ENCODE measurements at places on chromosomes 11 and 22.
A peak's percentile ranks its signal among the peaks of the same experiment; 100 is the strongest.

GRCh38 chr22:47594836-47595521 is 832.5 kb downstream of the TBC1D22A start:
- DNase-seq = no peak

DNA sequence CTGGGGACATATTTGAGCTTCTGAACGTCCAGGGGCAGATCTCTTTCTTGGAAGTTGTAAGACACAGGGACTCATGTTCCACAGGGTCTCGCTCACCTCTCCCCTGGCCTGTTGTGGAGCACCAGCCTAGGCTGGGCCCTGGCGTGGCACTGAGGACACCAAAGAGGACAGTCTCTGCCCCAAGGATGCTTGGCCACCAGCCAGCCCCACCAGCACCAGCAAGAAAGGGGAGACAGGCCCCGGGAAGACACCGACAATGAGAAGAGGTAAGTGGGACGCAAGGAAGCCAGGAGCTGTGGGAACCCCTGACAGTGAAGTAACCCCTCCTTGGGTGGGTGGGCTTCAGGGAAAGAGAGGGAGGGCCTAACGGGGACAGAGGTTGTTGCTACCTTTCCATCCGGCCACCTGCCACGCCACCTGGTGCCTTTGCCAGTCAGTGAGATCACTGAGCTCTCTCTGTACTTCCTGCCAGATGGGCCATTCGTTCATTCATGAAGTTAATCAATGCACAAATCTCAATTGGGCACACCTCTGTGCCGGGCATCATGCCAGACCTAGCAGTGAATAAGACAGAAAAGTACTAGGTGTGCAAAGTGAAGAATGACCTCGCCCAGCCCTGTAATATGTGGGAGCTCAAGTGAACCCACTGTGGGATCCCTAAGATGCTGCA is 11.1 kb downstream of the APOL5 start:
- DNase-seq = no peak

DNA sequence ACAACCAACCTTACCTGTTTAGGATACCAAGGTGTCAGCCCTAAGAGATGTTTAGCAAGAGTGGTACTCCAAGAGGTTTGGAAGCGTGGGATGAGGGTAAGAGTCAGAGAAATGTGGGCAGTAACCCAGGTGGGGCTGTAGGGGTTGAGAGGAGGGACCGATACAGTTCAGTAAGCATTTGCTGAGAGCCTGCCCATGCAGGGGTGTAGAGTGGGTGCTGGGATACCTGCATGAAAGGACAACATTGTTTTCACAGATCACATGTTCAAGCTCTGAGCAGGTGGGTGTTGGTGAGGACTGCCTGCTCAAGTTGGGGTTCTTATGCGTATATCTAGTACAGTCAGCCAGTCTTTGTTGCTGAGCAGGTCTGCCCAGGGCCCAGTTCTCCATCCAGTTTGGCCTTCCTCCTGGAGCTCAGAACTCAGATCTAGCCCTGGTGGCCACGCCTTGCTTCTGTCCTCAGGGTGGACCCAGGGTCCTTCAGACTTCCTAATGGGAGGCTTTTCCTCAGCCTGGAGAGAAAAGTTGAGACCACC is 14.8 kb downstream of the PPFIBP2 start:
- no peak for DNase-seq

DNA sequence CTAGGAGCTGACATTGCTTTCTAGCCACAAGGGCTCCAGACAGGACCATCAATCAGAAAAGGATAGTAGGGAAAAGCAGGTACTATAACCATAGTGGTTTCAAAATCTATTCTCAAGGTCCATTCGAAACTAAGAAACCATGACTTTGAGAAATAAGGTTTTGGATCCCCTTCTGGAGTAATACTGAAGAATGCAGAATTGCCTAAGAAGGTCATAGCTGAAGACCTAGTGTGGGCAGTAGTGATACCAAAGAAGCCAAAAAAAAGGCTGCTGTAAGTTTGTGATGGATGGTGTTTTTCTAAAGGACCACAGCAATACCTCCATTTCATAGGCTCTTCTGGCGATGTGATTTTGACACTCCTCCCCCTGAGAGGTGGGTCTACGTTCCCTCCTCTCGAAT is 163.1 kb downstream of the MAML2 start:
- no peak for DNase-seq

DNA sequence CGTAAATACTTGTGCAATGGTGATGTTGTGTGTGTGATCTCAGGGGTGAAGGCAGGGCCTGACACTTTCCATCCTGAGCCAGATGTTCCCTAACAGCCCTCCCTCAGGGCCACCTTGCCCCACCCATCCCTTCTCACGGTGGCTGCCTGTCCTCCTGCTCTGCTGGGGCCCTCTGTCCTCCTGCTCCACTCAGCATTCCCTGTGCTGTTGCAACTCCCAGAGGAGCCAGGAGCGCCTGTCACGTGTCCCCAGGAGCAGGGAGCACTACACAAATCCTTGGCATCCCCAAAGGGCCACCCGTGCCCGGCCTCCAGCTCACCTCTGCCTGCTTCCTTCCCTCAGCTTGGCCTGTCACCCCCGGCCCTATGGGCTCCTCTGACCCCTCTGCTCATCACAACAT is 10.2 kb upstream of the CSNK1E start:
- no peak for DNase-seq

GRCh38 chr11:34468209-34468841 is 29.6 kb downstream of the CAT start:
- DNase-seq = peak; percentile 85

DNA sequence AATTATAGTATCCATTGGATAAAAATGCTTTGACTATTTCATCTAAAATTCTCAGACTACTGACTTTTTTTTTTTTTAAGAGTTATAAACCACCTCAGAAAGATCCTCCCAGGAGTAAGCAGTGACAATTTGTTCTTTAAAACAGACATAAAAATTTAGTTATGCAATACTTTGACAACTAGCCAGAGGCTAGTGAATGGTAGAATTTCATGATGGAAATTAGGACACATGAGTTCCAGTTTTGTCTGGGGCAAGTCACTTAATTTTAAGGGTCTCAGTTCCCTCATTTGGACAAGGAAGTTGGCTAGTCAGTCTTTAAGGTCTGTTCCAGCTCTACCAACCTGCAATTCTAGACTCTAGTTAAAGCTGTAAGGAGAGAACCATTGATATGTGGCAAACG is 2.9 kb downstream of the IL18 start:
- DNase-seq = peak; percentile 22

GRCh38 chr11:31792036-31792435 is 19.1 kb downstream of the PAX6 start:
- DNase-seq = no peak

DNA sequence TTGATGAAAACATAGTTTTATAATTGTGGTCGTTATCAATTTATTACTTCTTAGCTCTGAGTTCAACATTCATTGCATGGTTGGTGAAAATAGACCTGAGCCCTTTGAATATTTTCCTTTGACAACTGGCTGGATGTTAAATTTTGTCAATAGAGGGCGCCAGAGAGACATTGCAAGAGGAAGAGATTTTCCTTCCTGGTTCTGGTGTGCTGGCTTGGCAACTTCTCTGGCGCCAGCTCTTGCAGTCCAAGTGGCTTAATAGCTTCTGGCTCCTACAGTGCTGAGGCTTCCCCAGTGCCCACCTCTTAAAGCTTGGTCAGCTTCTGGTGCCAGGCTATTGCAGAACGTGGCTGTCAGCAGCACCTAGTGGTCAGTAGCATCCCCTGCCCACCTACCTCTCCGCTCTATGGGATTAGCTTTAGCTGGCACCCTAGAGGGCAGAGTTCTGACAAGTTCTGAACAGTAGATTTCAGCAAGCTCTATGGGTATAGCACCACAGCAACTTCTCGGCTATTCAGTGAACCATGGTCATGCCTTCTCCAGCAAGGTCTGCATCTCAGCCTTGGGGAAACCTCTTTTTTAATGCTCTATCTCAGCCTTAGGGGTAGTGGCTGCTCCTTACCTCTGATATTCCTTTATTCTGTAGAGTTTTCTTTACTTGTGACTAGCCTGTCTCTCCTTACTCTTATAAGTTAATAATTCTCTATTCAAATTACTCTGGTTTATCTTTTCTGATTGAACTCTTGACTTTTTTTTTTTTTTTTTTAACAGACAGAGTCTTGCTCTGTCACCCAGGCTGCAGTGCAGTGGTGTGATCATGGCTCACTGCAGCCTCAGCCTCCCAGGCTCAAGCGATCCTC is 59.4 kb downstream of the ACER3 start:
- DNase-seq = peak; percentile 95

DNA sequence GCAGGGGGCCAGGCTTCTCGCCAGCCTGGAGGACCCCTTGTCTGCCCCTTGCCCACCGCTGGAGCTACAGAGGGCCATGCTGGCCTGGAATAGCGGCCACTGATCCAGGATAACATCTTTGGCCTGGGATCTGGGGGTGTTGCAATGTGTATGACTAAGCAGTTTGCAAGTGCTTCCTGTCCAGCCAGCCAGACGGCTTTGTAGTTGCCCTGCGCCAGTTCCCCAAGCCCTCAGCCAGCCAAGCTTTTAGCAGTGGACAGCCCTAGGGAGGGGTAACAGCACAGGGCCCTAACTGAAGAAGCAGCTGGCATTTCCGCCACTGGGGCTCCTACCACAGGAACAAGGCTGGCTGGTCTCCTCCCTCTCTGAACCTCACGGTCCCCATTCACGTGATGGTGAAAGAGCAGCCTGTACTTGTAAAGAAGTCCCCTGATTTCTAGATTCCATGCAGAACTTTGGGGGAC is 32.1 kb downstream of the UQCR10 start:
- DNase-seq = peak; percentile 88

- DNase-seq = no peak
Measured at GRCh38 chr11:105100981-105101630, 38.5 kb downstream of the CARD18 start.

- no peak for DNase-seq
Measured at GRCh38 chr11:43943372-43943930, 1.0 kb downstream of the C11orf96 start.

- no peak for DNase-seq
Measured at GRCh38 chr11:203056-203944, 3.9 kb downstream of the BET1L start.
